ENCODE measurements at places on chromosomes 4 and X.
A peak's percentile ranks its signal among the peaks of the same experiment; 100 is the strongest.

DNA sequence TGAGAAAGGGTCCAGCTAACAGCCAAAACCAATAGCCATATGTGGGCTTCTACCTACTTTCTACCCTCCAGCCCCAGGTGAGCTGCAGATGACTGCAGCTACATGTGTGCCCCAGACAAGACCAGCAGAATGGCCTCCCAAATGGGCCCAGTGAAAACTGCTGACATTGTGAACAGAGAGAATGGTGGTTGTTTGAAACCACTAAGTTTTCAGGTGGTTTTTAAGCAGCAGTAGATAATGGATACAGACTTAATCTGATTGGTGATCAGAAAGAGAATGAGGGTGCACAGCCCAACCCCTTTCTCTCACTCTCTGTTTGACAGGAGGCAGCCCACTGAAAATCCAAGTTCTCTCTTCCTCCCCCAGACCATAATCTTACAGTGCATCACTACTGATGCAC, 42.5 kb upstream of the BBS12 start:
- DNase-seq, result no peak

DNA sequence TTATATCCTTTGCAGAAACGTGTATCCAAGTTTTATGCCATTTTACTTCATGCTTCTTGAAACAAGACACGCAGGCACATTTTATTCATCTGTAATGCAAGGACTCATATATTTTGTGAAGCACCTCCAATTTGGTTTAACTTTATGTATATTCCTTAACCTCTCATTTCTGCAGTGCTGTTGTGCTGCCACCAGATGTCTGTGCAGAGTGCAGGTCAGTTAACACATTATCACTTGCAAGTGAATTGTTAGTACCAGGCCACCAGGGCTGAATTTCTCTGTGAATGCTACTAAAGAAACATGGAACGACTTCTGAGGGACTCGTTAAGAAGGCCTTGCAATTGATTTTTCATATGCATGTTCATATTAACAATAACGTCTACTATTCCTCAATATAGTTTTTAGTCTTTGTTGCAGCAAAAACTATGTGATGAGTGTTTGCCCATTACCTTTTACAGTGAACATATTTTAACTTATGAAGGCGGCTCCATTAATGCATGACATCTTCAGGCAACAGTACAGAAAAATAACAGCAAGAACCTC, 770.3 kb downstream of the NLGN4X start:
- no peak for DNase-seq

- DNase-seq, result no peak
Measured at GRCh38 chrX:72107841-72108595, 23.7 kb downstream of the RTL5 start.

GRCh38 chr4:163757219-163757618, 262.7 kb downstream of the TMA16 start:
- DNase-seq, result no peak

GRCh38 chr4:3666263-3666662, 99.9 kb upstream of the ADRA2C start:
- no peak for DNase-seq

GRCh38 chr4:182188622-182189021, 54.6 kb upstream of the TENM3 start:
- DNase-seq, result peak; percentile 34

GRCh38 chr4:40669504-40669903, 39.8 kb upstream of the RBM47 start:
- DNase-seq, result no peak

- no peak for DNase-seq
Measured at GRCh38 chr4:58209551-58209950, 1099.4 kb upstream of the IGFBP7 start.

GRCh38 chr4:72690771-72691170, 121.8 kb upstream of the ADAMTS3 start:
- DNase-seq, result no peak

DNA sequence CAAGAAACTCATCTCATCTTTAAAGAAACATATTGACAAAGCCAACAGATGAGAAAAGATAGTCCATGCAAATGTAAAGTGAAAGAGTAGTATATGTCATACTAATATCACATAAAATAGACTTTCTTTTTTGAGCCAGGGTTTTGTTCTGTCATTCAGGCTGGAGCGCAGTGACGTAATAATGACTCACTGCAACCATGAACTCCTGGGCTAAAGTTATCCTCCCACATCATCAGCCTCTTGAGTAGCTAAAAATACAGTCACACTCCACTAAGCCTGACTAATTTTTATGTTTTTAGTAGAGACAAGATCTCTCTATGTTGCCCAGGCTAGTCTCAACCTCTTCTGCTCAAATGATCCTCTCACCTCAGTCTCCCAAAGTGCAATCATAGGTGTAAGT, 51.8 kb upstream of the TRAM1L1 start:
- no peak for DNase-seq

GRCh38 chrX:11996810-11997209, 141.5 kb upstream of the FRMPD4 start:
- no peak for DNase-seq

- no peak for DNase-seq
Measured at GRCh38 chr4:118314221-118314620, 38.6 kb downstream of the PRSS12 start.

DNA sequence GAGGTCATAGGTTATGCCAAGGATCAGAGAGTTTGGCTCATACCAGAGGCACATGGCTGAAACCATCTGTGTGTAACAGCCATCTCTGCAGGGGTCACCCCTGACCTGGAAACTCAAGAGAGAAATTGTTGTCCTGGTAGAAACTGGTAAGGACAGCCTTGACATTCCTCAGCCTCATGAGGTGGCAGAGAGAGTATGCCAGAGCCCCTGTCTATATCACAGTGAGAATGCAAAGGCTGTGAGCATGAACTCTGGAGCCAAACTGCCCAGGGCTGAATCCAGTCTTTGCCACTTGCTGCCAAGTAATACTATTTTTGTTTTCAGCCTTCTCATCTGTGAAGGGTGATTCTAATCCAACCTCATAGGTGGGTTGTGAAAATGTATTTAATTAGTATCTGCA, 37.1 kb upstream of the CCDC149 start:
- DNase-seq, result no peak

DNA sequence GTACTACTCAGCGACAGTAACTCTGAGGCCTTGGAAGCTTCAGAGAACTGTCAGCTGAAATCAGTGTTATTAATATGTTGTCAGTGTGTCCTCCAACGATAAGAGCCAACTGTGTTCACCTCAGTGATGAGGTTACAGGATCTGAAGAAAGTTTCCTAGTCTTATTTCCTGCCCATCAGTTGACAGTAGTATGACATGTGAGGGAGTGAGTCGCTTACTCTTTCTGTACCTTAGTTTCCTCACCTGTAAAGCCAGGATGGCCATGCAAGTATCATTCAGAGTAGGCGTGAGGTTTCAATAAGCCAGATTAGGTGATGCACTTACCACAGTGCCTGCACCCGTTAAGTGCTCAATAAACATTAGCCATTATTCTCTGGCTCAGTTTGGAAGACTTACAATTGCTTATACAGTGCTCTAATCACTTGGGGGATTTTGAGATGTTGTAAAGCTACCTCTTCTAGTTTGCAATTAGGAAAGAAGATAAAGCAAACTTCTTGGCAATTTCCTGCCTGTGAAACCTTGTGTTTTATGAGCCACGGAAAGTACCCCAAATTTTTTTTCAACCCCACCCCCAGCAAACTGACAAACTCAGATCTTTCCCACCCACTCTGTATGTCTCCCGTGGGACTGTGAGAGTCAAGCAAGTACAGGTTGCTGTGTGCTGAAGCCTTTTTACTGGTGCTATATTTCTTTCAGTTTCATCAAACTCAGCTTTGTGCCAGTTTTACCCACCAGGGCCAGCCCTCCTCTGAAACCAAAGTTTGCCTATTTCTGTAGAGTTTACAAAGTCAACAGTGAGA, 62.2 kb downstream of the ANXA3 start:
- DNase-seq, result no peak

DNA sequence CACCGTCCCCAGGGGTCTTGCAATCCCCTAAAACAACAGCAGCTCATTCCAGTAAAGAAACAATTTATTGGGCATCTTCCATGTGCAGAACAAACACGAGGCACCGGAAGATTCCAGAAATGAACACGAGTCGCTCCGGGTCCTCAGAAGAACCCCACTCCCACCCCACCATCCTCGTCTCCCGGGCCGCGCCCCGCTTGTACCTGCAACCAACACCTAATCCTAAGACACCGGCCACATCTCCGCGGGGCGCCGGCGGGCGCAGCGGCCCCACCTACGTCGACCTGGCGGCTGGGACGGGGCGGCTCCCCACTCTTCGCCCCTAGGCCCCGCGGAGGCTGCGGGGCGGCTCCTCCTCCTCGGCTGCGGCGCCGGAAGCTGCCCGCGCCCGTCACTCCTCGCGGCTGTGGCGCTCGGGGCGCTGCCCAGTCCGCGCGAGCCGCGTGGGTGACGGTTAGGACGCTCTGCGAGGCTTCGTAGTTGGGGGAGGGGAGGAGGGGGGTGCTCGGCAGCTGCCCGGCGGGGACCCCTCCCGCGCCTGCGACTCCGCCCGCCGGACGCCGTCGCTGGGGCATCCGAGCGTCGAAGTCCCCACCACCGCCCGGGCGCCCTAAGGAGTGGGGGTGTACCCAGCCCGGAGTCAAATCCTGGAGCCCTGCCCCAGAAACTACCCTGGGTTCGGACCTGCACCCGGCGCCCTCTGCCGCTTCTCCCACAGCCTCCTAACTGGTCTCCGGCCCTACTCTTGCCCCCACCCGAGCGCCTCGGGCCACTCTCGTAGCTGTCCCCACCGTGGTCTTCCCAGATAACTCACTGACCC, at the start of gene CCDC158:
Gene CCDC158 (minus strand): TSS at position 380 of the 820 bp plus-strand sequence. CDS start 17,934 bp downstream, outside the sequence.
- DNase-seq, result peak; percentile 72

GRCh38 chrX:8341814-8342590, 122.6 kb upstream of the VCX3B start:
- DNase-seq, result peak; percentile 72

- no peak for DNase-seq
Measured at GRCh38 chrX:153349952-153350351, 16.0 kb downstream of the ZNF275 start.

- DNase-seq, result no peak
Measured at GRCh38 chrX:17737710-17737985, 355 bp downstream of the SCML1 start.

DNA sequence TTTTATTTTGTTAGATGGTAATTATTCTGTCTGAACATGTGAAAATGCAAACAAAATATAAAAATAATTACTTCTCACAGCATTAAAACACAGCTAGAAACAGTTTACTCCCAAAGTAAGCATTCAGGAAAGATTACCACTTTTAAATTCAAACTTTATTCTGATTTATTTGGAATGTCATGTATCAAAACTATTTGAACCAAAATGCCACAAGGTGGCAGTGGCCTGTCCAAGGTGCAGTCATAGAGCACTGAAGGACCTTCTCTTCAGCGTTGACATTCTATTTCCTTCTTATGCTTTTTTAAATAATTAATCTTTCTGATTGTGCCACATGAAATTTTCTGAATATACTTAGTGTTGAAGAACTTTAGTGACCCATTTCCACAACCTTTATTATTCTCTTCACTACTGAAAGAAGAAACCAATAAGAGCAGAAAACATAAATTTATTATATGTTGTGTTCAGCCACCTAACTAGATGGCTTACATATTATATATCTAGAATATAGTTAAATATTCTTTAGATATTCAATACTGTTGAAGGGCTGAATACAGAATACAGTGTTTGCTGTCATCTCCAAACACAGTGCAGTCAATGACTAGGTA, 283.6 kb downstream of the CFAP299 start:
- DNase-seq, result peak; percentile 24
